ENCODE measurements at places on chromosomes 7 and 10.

- no peak for DNase-seq
Measured at GRCh38 chr10:3898821-3899220, 113.8 kb upstream of the KLF6 start.

- no peak for DNase-seq
Measured at GRCh38 chr7:20158684-20159083, 58.5 kb downstream of the MACC1 start.

DNA sequence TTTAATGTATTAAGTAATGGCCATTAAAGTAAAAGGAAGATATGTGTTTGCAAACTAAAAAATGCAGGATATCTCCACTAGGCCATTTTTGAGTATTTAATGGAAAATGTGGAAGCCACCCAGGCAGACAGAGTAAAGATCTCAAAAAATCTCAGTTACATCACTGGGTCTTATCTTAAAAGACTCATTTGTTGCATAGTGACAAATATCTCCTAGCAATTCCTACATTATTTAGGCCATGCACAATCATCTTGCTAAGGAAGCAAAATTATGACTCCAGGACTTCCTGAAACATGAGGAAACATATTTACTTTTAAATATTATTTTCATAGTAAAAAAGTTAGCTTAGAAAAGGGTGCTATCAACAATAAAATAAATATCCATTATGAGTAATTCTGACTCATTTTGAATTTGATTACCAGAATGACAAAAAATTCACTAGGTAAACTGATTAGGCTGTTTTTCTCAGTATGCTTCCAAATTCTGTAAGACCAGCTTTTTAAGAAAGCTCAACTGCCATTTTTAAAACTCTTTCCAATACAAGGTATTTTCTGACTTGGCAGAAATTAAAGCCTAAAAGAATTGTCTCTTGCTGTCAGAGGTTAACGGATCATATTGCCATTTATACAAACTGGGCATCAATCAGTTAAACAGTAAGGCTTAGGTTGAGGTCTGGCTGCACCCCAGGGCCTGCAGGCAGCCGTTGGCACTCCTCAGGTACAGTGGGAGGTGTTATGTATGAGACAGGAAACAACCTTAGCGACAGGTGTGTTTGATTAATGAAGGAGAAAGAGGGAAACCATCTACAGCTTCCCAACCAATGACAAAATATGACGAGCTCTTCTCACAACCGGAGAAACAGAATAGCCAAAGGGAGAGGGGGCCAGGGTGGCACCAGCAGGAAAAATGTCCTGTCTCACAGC lies 31.8 kb downstream of the PCLO start:
- no peak for DNase-seq

DNA sequence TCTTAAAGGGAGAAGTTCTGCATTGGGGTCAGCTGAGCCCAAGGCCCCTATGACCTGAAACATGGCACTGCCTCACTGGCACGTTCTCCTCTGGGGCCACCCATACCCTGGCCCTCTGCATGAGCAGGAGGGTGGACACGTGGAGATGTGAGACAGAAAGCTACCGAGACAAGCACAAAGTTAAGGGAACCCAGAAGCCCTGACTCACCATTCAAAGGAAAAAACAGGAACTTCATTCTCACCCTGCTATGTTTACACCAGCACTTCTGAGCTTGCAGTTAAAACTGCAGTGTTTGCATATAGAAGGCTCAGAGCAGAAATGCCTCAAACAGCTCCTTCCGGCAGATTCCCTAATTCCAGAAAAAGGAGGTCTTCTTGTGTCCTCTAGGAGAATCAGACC lies 41.7 kb downstream of the DENND11 start:
- DNase-seq: no peak

DNA sequence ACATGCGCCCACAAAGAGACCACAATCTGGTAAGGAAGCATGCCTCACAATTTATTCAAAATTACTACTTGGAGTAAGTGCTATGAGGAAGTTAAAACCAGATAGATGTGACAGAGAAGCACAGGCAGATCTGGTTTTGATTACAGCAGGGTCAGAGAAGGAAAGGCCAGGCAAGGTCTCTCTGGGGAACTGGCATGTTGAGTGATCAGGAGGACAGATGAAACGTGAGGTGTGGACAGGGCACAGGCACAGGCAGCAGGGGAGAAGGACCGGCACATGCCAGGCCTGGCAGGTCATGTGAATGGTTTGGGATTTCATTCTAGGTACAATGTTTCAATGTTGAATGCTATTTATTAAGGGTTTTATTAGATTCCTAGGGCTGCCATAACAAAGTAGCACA lies 51.6 kb downstream of the GPAM start:
- no peak for DNase-seq

GRCh38 chr10:1243486-1244234 lies 187.5 kb downstream of the WDR37 start:
- no peak for DNase-seq

GRCh38 chr7:22043367-22043766 lies 97.7 kb upstream of the CDCA7L start:
- no peak for DNase-seq

GRCh38 chr10:50740293-50740648 lies 535 bp downstream of the ASAH2B start:
- DNase-seq: peak; percentile 63

DNA sequence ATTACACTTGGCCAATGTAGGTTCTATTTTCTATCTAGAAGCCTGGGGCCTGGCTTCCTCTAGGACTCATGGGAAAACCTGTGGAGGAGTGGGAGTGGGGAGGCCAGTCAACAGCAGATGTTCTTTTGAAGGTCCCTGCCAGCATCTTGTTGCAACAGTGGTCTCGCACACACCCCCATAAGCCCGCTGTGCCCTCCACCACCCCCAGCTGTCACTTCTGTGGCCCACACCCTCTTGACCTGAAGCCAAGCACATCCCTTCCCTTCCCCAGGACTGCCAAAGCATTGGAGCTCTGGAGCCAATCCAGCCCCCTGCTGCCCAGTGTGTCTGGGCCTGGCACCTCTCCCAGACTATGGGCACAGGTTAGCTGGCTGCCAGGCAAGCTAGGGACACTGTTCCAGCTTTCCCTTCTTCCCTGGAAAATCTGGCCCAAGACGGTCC lies 1.9 kb upstream of the STX1A start:
- DNase-seq: no peak

DNA sequence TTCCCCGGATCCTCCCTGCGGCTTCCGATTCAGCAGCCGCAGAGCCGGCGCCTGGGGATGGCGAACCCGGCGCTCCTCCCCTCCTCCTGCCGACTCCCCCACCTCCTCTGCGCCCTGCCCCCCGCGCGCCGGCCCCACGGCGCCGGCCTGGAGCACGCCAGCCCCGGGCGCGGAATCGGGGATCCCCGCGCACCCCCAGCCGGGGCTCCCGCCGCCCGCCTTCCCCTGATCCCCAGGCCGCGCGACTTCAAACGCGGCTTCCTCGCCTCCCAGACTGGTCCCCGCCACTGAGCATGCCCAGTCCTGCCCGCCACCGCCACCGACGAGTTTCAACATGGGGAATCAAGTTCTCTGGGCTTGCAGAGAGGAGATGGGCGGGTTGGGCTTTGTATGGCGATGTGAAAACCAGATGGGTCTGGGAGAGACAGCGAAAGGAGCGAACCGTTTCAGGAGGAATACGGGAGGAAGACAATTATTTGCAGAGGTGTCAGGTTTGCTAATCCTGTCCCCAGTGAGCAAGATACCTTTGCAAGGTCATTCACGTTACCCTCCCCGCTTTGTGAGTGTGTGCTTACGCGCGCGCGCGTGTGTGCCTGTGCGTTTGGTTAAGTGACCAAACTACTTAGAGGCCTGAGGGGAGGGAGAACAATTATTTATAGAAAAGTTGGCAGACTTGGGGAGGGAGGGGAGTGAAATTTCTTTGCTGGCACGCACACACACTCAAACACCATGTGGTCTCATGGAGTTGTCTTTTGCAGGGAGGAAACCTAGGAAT lies at the start of gene PANK1:
Gene PANK1, minus strand, starts transcription at position 276 of the 775 bp plus-strand sequence. CDS start 351 bp downstream, outside the sequence.
- DNase-seq: peak; percentile 83

DNA sequence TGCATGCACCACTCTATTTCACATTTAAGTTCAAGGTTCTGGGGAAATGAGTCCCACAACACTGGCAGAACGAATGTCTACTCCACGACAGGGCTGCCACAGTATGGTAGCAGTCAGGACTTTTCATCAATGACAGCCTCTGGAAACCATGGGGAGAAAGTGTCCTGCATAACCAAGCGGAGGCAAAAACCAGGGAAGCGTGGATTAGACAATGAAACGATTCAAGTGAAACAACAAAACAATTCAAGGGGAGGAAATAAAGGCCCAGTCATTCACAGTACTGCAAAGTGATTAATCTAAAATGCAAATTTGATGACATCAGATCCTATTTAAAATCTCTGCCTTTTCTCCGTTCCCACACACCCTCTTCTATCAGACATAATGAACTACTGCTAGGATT lies 168.2 kb downstream of the DPY19L1 start:
- no peak for DNase-seq

DNA sequence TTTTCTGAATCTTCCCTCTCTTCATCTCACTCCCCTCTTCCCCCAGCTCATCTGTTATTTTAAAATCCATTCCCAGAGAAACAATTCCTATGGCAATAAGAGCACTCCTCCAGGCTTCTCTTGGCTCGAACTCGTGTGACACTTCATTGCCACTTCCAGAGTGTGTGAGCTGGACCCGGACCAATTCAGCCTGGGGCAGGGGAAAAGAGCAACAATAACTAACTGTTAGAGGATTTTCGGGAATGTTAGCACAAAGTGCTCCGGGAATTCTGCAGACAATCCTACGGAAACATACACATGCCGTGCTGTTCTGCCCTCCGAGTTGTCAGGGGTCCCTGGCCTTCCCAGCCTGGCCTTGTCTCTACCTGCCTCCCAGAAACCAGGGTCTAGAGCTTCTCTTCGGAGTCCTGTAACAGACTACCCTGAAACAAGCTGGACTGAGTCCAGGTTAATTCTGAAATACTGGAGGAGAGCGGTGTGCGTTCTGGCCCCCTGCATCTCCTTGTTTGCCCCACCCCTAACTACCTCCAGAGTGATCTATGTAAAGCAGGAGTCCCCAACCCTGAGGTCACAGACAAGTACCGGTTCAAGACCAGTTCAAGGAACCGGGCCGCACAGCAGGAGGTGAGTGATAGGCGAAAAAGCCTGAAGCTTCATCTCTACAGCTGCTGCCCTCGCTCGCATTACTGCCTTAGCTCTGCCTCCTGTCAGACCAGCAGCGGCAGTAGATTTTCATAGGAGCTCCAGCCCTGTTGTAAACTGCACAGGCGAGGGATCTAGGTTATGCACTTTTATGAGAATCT lies 11.3 kb downstream of the COL26A1 start:
- DNase-seq: no peak

GRCh38 chr10:15705298-15705697 lies 14.4 kb downstream of the ITGA8 start:
- no peak for DNase-seq

- no peak for DNase-seq
Measured at GRCh38 chr10:3406556-3406955, 234.0 kb upstream of the PITRM1 start.

- peak; percentile 33 for DNase-seq
Measured at GRCh38 chr10:133453516-133454203, at the start of gene SCART1. Gene SCART1, plus strand, starts transcription at chr10:133453945. Its CDS starts 53 bp downstream, at chr10:133453998.

DNA sequence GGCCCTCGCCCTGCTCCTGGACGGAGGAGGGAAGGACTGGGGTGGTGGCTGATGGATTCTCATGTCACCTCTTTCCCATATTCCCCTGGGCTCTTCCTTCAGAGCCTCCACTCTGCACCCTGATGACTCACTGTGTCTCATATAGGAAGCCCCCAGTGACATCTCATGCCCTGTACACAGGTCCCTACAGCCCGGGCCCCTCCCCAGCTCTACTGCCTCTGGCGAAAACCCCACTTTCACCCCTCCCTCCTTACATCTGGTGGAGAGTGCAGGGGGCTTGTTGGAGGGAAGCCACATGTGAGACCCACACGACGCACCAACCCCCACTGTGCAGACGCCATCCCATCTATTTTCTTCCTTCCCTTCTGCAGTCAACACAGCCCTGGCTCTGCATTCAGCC lies 72.8 kb upstream of the ZNF479 start:
- DNase-seq: no peak

DNA sequence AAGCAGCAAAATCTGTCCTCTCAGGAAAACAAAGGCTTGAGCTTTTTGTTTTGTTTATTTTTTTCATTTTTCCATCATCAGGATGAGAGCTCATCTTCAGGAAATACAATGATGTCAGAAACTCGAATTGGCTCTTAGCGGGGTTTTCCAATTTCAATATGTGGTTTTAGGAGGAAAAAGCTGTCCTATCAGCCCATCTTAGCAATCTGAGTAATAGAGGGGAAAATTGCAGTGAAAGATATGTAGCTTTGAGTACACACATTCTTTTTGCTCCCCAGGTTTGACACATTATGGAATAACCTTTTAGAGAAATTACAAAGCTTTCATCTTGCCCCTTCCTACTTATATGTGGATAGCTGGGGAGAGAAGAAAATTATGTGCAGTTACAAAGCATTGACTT lies 113.6 kb upstream of the MYO3A start:
- DNase-seq: no peak

DNA sequence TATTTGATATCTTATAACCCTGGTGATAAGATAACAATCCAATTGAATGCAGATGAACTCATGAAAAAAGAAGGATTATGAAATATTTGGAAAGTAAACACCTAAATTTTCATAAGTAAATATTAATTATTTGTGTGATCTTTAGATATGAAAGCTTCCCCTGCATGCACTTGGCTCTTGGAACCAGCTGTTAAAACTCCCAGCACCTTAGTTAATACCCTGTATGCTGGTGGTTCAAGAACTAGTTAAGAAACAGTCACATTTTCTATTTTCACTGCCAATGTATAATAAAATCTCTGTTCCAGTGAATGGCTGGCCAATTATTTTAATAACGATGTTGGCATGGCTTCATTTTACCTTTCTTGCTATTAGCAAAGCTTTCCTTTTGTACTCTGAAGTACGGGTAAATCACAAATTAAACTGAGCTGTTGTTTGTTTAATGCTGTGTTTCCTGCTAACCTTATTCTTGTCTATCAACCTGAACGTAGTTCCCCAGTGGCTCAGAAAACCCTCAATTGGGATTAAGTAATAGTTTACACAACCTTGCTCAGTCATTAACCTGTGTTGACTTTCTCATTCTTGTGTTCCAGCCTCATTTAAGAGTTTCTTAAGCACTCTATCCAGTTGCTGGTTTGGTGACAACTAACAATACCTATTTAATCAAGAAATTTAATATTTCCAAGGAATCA lies 38.9 kb downstream of the MET start:
- DNase-seq: no peak
